ENCODE measurements at places on chromosomes 11 and 22.

DNA sequence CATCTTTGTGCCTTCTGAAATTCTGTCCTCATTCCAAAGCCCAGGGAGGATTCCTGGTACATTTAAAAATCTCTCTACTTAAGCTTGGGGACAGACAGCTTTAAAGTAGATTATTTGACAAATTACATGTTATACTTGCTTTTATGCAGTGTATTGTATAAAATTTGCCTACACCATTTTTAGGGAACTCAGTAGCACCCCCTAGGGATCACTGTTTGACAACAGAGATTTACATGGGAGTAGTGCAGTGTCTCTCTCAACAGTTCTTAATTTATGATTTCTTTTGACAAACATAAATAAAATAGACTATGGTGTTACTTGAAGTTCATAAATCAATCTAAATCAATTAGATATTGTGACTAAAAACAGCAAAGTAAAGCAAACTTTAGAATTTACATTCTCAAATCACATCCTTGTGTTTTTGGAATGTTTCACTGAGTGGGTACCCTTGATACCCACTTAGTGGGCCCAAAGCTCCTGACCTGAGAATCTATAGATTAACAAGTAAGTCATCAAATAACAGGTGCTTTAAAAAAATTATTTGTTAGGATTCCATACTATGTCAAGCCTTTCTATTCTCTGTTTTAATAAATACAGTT, 428.8 kb downstream of the DYNC2H1 start:
- DNase-seq, result peak; percentile 51

GRCh38 chr11:1547467-1548098, 24.5 kb downstream of the DUSP8 start:
- DNase-seq, result no peak

- DNase-seq, result no peak
Observed at GRCh38 chr22:42080287-42080686, 787 bp downstream of the SMDT1 start.

DNA sequence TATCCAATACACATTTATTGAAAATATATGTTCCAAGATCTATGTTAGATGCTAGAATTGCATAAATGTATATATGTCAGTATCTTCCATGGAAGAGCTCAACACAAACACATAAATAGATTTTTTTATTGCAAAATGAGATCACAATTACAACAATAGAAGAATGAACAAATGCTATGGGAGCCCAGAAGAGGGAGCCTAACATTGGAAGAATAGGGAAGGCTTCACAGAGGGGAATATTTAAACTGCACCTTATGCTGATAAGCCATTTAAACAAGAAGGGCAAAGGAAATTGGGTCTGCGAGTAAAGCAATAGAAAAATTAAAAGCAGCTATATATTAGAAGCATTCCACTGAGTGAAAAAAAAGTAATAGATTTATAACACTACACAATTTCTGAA, 96.1 kb upstream of the LRRC55 start:
- no peak for DNase-seq

GRCh38 chr11:15093432-15093831, 20.0 kb downstream of the CALCB start:
- DNase-seq, result peak; percentile 15

DNA sequence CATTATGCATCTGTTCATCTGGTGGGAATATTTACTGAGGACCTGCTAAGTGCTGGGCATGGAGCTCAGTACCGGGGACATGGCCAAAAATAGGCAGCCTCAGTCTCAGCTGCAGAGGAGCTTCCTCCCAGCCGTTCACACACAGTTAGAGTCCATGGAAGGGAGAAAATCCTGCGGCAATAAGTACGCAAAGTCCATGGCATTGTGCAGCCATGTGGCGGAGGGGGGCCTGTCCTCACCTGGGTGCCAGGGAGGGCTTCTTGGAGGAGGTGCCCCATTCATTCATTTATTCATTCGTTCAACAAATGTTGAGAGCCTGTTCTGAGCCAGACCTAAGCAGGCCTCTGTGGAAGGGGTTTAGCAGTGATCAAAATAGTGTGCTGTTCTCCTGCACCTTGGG, 59.3 kb upstream of the ANO1 start:
- DNase-seq, result no peak

DNA sequence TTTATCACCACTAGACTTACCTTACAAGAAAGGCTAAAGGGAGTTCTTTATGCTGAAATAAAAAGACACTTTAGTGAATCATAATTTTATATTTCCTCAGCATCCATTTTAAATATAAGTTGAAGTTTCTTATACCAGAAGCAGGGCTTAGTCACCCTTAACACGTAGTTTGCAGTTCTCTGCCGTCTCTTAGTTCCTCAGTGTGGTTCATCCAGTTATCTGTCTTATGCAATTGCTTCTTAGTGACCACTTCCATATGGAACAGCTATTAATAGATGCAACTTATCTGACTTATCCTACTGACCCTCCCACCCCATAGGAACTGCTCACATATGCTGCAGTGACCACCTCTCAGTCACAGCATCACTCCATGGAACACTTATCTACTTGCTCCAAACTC, 11.7 kb upstream of the SLC36A4 start:
- DNase-seq, result no peak
